ENCODE measurements at places on chromosomes 12 and 14.

- DNase-seq, result no peak
Measured at GRCh38 chr12:71664411-71665089, 449 bp downstream of the THAP2 start.

DNA sequence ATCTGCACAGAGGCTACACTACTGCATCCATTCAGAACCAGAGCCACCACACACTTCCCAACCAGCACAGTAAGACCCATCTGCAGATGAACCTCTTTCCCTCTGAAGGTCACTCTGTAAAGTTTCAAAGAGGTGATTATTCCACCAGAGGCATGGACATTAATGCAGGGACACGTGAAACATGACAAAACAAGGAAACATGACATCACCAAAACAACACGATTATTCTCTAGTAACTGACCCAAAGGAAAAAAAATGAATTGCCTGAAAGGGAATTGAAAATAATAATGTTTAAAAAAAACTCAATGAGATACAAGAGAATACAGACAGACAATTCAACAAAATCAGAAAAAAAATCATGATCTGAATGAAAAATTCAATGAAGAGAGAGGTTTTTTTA, 139.1 kb downstream of the RERGL start:
- no peak for DNase-seq

DNA sequence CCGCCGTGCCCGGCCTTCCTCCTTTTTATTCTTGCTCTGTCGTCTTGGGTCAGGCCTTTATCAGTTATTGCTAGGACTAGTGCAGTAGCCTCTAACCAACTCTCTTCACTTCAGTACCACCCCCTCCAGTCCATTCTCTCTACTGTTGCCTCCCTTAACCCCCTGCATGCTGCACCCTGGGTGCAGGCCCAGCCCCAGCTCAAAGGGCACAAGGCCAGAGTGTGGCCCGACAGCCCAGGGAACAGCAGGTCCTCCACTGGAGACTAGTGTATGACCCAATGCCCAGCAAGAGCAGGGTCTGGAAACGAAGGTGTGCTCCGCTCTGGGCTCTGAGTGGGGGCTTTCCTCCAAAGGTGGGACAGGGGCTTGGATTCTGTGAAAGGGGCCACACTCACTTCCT, 30.0 kb upstream of the RFLNA start:
- DNase-seq, result no peak

DNA sequence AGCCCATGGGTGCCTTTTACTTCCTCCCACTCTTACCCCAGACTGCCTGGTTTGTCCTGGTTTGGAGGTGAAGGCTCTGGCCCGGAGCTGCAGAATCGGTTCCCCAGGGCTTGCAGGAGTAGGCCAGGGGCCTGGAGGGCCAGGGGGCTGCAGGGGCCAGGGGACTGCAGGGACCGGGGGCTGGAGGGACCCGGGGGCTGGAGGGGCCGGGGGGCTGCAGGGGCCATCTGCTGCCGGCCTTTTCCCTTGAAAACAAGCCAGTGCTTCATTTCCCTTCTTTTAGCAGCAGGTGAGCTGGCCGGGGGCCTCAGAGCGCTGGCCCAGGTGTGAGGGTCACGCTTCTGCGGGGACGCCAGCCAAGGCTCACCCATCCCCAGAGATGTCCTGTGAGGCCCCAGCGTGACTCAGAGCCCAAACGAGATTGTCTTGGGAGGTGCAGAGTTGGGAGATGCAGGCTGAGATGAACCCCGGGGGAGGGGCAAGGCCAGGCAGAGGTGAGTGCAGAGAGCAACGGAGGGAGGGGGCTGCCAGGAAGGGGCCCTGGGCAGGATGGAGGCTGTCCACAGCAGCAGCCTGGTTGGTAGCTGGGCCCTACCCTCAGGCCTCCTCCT, 154.9 kb downstream of the KIF26A start:
- DNase-seq, result no peak

GRCh38 chr12:16726879-16727278, 120.9 kb upstream of the LMO3 start:
- DNase-seq, result no peak

- DNase-seq, result no peak
Measured at GRCh38 chr12:91215940-91216454, 33.4 kb upstream of the DCN start.

- no peak for DNase-seq
Measured at GRCh38 chr14:100588671-100589070, 1.5 kb upstream of the BEGAIN start.

GRCh38 chr12:30880061-30880460, 46.5 kb upstream of the TSPAN11 start:
- DNase-seq, result no peak

- no peak for DNase-seq
Measured at GRCh38 chr14:91845652-91846051, 21.7 kb downstream of the TC2N start.

GRCh38 chr14:24327303-24327702, 7.6 kb downstream of the ADCY4 start:
- DNase-seq, result no peak

DNA sequence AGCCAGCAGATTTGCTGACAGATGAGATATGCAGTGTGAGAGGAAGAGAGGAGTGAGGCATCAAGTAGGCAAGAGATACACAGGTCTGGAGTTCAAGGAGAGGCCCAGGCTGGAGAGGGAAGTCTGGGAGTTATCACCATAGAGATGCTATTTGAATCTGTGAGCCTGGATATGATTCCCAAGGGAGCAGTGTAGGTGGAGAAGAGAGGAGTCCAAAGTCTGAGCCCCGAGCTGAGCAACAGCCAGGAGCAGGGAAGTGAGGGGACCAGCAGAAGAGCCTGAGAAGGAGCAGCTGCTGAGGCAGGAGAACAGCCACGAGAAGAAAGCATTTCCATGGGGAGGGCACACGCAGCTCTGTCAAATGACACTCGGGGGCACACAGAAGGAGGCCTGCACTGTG, 20.2 kb upstream of the NXPH4 start:
- no peak for DNase-seq

DNA sequence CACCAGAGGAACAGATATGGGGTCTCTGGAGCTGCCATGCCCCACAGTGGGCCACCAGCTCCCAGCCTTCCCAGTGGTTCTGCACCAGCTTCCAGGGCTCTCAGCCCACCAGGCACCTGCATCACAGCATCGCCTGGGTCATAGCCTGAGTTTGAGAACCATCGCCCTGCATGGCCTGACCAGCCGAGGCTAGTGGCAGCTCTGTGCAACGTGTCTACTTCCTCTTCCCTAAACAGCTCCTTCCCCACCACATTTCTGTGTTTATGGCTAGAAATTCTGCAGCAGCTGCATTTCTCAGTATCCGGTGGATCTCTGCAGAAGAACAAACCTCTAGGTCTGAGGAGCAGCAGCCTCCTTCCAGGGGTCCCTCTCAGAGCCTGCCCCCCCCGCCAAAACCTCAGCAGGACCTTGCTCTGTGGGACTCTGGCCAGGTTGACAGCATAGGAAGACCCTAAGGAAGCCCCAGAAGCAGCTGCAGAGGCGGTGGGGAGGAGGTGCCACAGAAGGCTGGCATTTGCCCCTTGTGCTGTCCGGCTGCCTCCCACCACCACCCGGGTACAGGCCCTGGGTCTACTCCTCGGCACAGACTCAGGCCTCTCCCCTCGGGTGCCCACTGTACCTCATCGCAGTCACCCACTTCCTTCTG, 47.7 kb downstream of the PSMA6 start:
- DNase-seq, result no peak

DNA sequence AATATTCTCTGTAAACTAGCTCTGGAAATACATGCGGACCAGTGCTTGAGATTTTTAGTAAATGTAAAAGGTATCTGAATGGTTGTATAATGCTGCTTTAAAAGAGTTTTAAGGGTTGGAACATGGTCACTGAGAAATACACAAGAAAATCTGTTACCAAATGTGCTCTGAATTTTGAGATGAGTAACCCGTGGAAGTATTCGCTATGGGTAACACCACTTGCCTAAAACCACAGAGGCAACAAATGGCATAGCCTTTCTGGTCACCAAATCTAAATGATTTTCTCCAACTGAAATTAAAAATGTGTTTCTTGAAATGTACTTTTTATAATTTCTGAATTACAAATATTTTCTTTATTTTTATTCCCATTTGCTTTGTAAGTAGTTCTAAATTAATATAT, 745.7 kb downstream of the DIO2 start:
- no peak for DNase-seq

GRCh38 chr12:87157791-87158190, 871.4 kb downstream of the C12orf50 start:
- no peak for DNase-seq

- DNase-seq, result no peak
Measured at GRCh38 chr12:11797317-11797913, 147.9 kb downstream of the ETV6 start.

DNA sequence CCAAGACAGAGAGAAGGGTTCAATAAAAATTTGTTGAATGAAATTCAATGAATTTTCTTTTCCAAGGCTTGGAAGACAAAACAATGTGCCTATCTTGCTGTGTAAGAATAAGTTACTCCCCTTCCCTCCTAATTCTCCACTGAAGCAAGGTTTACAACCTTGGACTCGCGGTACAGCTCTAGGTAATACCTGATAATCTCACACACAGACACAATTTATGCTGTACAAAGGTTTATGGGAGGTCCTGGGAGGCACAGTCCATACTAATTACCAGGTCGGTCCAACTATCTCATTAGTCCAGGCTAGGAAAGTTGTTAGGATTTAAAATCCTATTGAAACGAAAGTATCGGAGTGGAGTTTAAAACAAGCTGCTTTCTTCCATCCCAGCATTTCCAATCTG, 42.6 kb downstream of the NELL2 start:
- DNase-seq, result no peak

DNA sequence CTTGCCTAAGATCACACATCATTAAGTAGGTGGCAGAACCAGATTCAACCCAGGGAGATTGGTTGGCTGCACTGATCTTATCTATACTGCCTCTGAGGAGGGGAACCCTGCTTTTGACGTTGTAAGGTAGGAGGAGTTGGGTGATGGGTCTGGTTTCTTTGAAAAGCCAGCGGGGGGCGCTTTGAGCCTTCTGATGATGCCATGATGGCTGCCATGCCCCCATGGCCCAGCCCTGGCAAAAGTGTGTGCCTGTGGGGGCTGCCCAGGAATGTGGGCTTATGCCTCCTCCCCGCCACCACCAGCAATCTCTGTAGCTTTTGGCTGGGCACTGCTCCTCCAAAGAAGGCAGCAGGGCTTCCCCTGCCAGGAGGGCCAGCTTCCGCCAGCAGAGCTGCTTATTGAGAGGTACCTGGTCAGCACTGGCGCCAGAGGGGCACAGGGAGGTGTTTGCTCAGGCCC, 224.3 kb downstream of the SLC41A2 start:
- no peak for DNase-seq

- DNase-seq, result no peak
Measured at GRCh38 chr12:93243689-93244513, 133.8 kb upstream of the NUDT4 start.

DNA sequence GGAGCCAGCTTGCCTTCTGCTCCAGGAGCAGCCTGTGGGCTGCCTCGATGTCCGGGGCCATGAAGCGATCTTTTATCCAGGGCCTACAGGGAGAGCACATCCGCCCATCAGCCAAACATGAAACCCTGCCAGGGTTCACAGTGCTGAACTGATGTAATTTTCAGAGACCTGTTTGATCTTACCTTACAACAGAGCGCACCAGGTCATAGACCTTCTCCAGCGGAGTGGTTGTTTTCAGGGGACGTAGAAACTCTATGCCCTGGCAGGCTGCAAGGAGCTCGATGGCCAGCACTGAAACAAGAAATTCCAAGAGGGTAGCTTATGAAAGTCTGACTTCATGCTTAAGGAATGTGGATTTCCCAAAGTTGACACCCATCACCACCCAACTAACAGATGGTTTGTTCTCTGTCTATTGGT, 19.7 kb downstream of the HAL start:
- DNase-seq, result no peak

DNA sequence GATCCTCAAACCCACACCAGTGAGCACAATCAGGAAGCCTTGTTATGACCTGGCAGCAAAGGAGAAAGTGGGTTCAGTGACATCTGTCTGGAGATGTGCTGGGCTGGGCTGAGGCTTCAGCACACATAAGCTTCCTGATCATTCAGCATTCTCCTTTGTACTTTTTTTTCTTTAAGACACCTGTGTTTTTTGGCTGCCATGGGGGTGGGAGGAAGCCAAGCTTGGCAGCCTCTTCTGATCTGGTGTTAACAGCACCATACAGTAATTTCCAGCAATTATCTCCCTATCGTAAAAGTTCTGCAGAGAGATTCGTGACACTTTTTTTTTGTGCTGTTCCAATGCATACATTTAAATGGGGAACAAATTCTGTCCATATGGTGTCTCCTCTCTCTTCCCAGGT, 38.9 kb upstream of the RASSF3 start:
- no peak for DNase-seq

GRCh38 chr14:101849125-101849524, 87.6 kb downstream of the PPP2R5C start:
- no peak for DNase-seq

DNA sequence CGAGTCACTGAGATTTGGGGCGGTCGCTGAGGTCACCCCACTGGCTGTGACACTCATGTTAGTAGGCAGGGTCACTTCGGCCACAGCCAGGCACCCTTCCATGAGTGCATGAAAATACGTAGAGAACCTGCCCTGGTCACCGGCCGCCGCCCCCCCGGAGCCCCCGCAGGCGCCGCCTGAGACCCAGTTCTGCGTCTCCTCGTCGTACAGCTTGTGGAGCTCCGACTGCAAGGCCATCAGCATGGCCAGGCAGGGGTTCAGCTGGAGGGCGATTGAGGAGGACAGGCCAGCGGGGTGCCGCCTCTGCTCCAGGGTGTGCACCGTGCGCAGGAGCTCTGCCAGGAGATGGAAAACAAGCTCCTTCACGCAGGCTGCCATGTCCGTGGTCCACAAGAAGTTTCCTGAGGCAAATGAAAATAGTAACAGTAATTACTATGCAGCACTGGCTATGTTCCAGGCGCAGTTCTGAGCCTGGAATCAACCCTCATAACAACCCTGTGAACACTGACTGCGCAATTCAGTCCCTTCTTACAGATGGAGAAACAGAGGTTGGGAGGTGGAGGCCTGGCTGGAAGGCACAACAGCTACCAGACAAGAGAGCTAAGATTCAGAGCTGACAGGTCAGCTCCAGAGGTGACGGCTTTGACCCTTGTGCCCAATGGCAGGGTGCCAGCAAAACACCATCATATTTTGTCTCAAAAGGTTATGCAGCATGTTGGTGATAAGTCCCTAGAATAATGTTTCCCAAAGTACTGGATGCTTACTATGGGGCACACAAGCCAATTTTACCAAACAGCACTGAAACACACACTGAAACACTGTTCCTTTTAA, 59.9 kb downstream of the TRAFD1 start:
- DNase-seq, result no peak

GRCh38 chr12:28857369-28857768, 291.7 kb upstream of the FAR2 start:
- DNase-seq, result no peak

DNA sequence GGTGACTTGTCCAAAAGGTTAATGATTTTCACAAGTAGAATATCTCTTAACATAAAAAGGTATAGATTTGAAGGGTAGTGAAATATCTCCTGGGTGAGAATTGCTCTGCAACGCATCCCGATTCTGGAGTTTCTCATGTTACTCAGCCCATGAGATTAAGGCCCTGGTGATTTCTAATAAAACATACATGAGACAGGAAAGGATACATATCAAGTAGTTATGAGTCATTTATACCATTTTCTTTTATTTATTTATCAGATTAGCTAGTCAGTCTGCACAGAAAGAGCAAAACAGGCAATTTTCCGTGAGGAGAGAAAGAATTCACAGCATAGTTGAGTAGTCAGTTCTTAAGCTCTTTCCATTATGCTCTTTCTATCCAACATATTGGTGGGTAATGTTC, 535.6 kb upstream of the ATP2B1 start:
- DNase-seq, result no peak
